Caco-2 (cell line): ENCODE measurements at places on chromosomes 12 and 14. TPM values are rescaled to one million over a fixed set of nuclear protein-coding genes. Genes with fewer than 3 reads are reported as not detected.
A peak's percentile ranks its signal among the peaks of the same experiment; 100 is the strongest.

DNA sequence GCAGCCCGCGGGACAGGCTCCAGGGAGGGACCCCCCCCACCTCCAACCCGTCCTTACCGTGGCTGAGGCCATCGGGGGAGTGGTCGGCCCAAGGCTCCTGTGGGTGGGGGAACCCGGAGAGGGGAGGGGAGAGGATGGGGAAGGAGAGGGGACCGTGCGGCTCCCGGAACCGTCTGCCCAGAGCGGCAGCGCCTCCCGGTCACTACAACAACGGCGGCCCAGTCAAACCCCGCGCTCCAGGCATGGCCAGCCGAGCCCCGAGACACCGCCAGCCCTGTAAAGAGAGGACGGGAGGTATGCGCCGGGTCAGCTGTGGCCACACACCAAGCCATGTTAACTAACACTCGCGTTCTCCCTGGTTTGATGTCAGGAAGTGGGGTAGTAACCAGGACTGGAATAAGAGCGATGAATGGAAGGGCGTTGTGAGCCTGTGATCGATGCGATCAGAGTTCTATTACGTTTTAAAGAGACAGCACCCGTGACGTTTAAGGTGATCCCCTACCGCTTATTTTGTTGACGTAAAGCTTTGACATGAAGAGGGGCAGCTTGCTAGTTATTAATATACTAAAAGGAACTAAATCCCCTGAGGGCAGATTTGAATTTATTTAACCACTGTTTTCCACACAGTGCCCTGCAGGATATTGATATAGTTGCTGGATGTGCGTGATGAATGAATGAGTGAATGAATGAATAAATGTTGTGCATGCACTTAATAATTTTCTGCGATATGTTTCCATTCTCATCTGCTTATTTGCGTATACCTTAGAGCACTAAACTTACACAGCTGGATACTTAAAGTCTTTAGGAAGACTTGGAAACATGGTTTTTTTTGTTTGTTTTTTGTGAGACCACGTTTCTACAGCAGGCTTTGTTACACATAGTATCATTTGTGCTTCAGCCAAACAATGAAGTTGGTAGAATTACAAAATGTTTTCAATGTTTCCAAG lies at the start of gene POC1B:
POC1B (minus strand) TSS at position 224 of the 947 bp plus-strand sequence; CDS start at position 72, 152 bp downstream.
- H3K27ac ChIP-seq = peak within 1 kb of the TSS; percentile 96
- peak; percentile 89 for DNase-seq
- H3K27me3 ChIP-seq = no peaks in the 10 kb centered on the region
- H3K36me3 ChIP-seq = no peaks in the 10 kb centered on the region; the same call in 1 of the 2 replicates
- peak within 1 kb of the TSS; percentile 54 for H3K4me3 ChIP-seq

DNA sequence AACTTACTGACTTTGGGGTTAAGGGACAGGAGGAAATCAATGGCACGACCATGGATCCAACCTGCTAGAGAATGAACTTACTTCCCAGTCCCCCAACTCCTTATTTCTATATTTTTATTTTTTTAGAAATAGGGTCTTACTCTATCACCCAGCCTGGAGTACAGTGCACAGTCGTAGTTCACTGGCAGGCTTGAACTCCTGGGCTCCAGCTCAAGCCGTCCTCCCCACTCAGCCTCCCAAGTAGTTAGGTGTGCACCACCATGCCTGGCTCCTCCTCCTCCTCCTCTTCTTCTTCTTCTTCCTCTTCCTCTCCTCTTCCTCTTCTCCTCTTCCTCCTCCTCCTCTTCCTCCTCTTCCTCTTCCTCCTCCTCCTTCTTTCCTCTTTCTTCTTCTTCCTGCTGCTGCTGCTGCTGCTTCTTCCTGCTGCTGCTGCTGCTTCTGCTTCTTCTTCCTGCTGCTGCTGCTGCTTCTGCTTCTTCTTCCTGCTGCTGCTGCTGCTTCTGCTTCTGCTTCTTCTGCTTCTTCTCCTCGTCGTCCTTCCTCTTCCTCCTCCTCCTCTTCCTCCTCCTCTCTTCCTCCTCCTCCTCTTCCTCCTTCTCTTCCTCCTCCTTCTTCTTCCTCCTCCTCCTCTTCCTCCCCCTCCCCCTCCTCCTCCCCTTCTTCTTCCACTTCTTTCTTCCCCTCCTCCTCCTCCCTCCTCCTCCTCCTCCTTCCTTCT lies 390.1 kb upstream of the RGS6 start:
- H3K4me3 ChIP-seq = no peak overlapping the region
- no peaks in the 10 kb centered on the region for H3K36me3 ChIP-seq
- H3K4me1 ChIP-seq = peaks cover 22% of the 10 kb centered on the region
- no peaks in the 10 kb centered on the region for H3K27me3 ChIP-seq
- no peak overlapping the region for H3K27ac ChIP-seq

DNA sequence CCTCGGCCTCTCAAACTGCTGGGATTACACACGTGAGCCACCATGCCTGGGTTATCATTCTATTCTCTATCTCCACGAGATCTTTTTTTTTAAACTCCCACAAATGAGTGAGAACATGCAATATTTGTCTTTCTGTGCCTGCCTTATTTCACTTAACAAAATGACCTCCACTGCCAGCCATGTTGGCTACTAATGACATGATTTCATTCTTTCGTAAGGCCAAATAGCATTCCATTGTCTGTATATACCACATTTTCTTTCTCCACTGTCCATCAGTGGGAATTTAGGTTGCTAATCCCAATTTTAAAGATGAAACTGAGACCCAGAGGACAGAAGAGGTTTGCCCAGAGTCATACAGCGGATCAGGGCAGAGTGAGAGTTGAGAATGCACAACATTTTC lies 10.9 kb upstream of the TRPV4 start:
- DNase-seq = no peak
- no peaks in the 10 kb centered on the region for H3K36me3 ChIP-seq
- H3K4me1 ChIP-seq = no peaks in the 10 kb centered on the region
- H3K27ac ChIP-seq = no peak overlapping the region
- no peaks in the 10 kb centered on the region for H3K27me3 ChIP-seq
- H3K4me3 ChIP-seq = no peak overlapping the region

GRCh38 chr14:105346876-105347586 lies 32.5 kb downstream of the PACS2 start:
- H3K4me3 ChIP-seq = no peak overlapping the region
- H3K36me3 ChIP-seq = no peaks in the 10 kb centered on the region
- DNase-seq = no peak
- H3K4me1 ChIP-seq = no peaks in the 10 kb centered on the region

DNA sequence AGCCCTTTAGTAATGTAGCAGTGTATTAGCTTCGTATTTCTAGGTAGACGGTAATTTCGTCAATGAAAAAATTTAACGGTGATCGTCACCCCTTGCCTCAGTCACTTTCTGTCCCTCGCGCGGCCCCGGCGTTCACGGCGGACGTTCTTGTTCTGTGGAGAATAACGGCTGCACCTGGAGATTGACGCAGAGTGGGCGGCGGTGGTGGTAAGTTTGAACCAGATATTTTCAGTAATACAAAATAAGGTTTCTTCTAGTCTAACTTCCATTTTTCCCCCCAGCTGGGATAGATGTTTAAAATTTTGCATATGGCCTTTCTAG lies 341 bp downstream of the ZNF10 start:
- H3K27me3 ChIP-seq = no peaks in the 10 kb centered on the region
- DNase-seq = peak; percentile 41
- H3K4me3 ChIP-seq = peak overlapping the region; percentile 99
- peak overlapping the region; percentile 98 for H3K27ac ChIP-seq

DNA sequence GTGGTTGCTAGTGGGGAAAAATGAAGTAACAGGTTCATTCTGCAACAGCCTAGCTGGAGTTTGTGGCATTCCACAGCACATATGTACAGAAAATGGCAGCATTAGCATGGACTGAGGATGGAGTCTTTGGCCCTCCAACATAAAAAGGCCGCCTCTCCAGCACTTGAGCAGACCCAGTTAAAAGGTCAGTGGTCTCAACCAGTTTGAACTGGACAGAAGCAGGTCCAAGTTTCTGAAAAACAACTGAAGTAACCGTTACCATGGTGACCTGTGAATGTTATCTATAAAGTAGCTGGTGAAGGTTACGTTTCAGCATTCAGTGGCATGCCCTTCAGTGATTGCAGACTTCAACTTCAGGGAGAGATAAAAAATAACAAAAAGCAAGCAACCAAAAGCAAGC lies 34.1 kb upstream of the OR10AD1 start:
- no peak overlapping the region for H3K27ac ChIP-seq
- no peaks in the 10 kb centered on the region for H3K27me3 ChIP-seq
- H3K4me3 ChIP-seq = no peak overlapping the region

DNA sequence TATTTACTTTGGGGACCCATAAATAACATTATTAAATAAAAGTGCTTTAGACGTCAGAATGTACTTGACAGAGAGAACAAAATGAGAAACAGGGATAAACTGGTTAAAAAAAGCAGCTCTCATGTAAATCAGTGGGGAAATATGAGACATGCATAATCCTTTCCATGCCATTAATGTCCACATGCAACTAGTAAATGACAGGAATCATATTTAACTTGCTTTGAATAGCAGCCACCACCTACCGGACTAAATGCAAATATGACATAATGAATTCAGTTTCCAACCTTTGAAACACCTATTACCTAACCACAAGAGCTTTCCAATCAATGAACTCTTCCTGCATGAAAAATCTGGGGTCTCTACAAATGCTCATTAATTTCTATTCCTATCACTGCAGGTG lies 19.6 kb downstream of the FGD6 start:
- no peak overlapping the region for H3K4me3 ChIP-seq
- H3K4me1 ChIP-seq = peaks cover 29% of the 10 kb centered on the region
- no peak overlapping the region for H3K27ac ChIP-seq
- H3K27me3 ChIP-seq = no peaks in the 10 kb centered on the region
- no peaks in the 10 kb centered on the region for H3K36me3 ChIP-seq

DNA sequence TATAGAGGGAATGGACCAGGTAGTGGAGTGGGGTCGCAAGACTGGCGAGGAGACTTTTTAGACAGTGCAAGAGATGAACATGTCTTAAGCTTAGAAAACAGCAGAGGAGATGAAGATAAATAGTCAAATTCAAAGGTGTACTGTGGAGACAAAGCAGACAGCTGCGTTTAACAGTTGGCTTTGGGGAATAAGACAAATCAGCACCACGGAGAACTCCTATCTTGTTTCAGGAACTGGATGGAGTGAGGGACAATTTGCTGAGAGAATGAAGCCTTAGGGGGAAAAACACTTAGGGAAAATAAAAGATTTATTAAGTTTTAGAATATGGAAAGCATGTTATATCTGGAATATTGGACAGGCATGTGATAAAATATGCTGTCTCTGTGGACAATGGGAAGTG lies 458.8 kb downstream of the GLT1D1 start:
- no peak overlapping the region for H3K27ac ChIP-seq
- H3K4me1 ChIP-seq = no peaks in the 10 kb centered on the region
- H3K4me3 ChIP-seq = no peak overlapping the region

- no peak overlapping the region for H3K4me3 ChIP-seq
- DNase-seq = no peak
- no peaks in the 10 kb centered on the region for H3K4me1 ChIP-seq
- no peak overlapping the region for H3K27ac ChIP-seq
- no peaks in the 10 kb centered on the region for H3K36me3 ChIP-seq
- H3K27me3 ChIP-seq = no peaks in the 10 kb centered on the region
Observed at GRCh38 chr12:31471823-31472222, 119.1 kb downstream of the DENND5B start.

GRCh38 chr12:62805517-62805916 lies 129.4 kb downstream of the PPM1H start:
- peaks cover 30% of the 10 kb centered on the region for H3K4me1 ChIP-seq
- no peaks in the 10 kb centered on the region for H3K27me3 ChIP-seq
- DNase-seq = no peak
- no peak overlapping the region for H3K4me3 ChIP-seq
- no peaks in the 10 kb centered on the region; the same call in 1 of the 2 replicates for H3K36me3 ChIP-seq

DNA sequence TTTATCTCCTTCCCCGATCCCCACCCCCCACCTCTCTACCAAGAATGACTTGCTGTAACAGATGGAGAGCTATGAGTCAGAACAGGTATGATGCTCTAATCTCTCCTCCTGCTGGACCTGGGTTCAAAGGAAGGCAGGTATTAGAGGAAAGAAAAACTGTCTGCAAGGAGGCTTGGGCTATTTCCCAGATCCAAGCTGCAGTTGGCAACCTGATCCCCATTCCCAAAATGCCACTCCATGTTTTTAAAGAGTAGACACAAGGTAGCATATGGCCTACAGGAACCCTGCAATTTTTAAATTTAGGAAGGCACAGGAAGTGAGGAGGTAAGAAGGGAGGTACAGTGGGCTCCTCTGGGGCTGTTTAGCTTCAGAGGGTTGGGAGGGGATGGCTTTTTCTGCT lies 33.0 kb downstream of the SRRM4 start:
- no peaks in the 10 kb centered on the region for H3K27me3 ChIP-seq
- no peak for DNase-seq
- no peaks in the 10 kb centered on the region for H3K36me3 ChIP-seq
- no peak overlapping the region for H3K27ac ChIP-seq

GRCh38 chr14:48973151-48973550 lies 613.0 kb downstream of the RPS29 start:
- no peaks in the 10 kb centered on the region; the same call in 1 of the 2 replicates for H3K36me3 ChIP-seq
- H3K4me1 ChIP-seq = peaks cover 64% of the 10 kb centered on the region
- peak; percentile 38 for DNase-seq
- no peaks in the 10 kb centered on the region for H3K27me3 ChIP-seq
- H3K4me3 ChIP-seq = no peak overlapping the region

DNA sequence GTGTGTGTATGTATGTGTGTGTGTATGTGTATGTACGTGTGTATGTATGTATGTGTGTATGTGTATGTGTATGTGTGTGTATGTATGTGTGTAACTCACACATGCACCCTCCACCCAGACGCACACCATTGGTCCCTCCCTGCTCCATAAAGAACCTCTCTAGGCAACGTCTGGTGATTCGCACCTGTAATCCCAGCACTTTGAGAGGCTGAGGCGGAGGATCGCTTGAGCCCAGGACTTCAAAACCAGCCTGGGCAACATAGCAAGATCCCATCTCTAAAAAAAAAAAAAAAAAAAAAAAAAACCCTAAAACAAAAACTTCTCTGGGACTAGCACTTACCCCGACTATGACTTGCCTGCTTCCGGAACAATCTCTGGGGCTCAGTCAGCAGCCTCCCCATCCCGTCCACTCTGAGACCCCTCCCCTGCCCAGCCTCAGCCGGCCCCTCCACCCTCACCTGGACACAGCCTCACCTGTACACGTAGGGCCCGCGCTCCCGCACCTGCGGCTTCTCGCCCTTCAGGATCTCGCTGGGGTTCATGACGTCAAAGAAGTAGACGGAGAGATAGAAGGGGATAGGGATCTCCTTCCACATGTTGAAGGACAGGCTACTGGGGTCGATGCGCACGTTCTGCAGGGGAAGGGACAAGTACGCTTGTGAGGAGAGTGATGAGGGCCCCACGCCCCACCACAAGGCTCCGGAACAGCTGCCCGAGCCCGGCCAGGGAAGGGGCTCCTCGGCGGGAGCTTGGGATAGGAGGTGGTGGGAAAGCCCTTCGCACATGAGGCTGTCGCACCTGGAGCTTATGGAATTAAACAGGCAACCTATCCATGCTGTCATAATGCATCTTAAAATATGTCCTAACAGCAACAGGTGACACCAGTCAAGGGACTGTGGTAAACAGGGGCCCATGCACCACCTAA lies 46.3 kb downstream of the SCARB1 start:
- no peak for DNase-seq
- H3K27ac ChIP-seq = peak overlapping the region; percentile 37
- H3K4me1 ChIP-seq = peaks cover 18% of the 10 kb centered on the region
- H3K4me3 ChIP-seq = no peak overlapping the region
- peaks cover 4% of the 10 kb centered on the region; the same call in 1 of the 2 replicates for H3K36me3 ChIP-seq
- no peaks in the 10 kb centered on the region for H3K27me3 ChIP-seq

GRCh38 chr14:61940666-61941420 lies 178.6 kb downstream of the SNAPC1 start:
- no peaks in the 10 kb centered on the region for H3K36me3 ChIP-seq
- H3K27ac ChIP-seq = no peak overlapping the region
- DNase-seq = peak; percentile 23
- H3K27me3 ChIP-seq = no peaks in the 10 kb centered on the region
- H3K4me1 ChIP-seq = peaks cover 13% of the 10 kb centered on the region

Gene KRT4
- 3.4 and 5.2 TPM in 2 replicates for total RNA-seq

Gene KRT79
- total RNA-seq = not detected in 2 replicates

Gene CCDC175
- not detected in 2 replicates for total RNA-seq

Gene INSM2
- total RNA-seq = 0.14 TPM in 1 of 2 replicates, not detected in the other

Gene GALNT8
- not detected in 2 replicates for total RNA-seq
